Right cardiac atrium (tissue), 5 donors: ENCODE measurements at places on chromosomes 6 and 20.
A peak's percentile ranks its signal among the peaks of the same experiment; 100 is the strongest.

GRCh38 chr6:128538763-128539162 lies 18.4 kb upstream of the PTPRK start:
- no peak for DNase-seq

DNA sequence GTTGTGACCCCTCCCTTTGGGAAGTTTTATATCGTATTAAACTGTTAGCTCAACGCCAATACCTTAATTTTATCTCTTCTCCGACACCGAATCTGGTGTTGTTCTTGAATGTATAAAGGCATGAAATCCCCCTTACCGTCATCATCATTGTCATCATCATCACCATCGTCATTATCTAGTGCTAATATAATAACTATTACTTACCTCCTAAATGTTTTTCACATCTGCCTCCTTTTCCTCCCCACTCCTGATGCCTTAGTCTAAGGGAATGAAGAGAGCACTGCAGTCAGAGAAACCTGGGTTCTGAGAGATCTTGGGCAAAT lies 677 bp upstream of the ZBTB24 start:
- no peak for DNase-seq

- DNase-seq = no peak
These were observed 13.0 kb downstream of the CD83 start for GRCh38 chr6:14130435-14131075.

GRCh38 chr20:41045671-41046070 lies 17.0 kb downstream of the TOP1 start:
- no peak for DNase-seq

- no peak for DNase-seq
These were observed 323.6 kb downstream of the UBE3D start for GRCh38 chr6:82741996-82742385.

DNA sequence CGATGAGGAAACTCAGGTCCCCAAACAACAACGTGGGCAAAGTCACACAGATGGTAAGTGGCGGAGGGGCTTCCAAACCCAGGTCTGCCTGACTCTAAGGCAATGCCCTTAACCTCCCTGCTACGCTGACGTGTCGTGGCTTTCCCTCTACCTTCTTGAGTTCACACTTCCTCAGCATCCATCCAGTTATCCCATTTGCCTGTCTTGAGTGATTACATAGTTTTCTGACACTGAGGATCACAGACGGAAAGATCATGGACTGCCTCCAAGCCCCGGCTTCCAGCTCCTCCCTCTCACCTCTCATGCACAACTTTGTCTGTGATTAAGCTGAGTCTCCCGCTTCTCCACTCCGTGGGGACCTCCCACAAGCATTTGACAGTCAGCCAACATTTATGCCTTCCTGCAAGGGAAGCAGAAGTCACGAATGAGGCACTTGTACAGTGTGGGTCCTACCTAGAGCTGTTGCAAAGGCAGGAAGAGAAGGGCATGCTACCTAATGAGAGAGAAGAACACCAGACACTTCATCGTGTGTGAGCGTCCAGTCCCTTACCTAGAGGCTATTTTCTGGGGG lies 33.8 kb downstream of the TBC1D7 start:
- no peak for DNase-seq

DNA sequence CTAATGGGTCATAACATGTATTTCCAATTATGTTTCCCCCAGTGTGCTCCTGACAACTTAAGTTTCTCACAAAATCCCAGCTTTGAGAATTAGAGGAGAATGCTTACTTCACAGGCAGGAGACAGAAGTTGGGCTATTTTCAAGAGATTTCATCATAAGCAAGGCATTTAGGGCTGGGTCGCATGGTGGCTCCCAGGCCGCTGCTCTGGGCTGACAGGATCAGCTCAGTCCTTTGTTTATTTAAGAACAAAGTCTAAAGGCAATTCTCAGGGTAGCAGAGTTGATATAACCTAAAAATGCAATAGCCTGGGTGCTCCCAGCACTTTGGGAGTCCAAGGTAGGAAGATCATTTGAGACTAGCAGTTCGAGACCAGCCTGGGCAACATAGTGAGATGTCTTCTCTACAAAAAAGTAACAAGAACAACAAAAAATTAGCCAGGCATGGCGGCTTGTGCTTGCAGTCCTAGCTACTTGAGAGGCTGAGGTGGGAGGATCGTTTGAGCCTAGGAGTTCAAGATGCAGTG lies 10.9 kb downstream of the FOXQ1 start:
- DNase-seq = no peak

GRCh38 chr20:32285621-32286371 lies 8.3 kb downstream of the KIF3B start:
- no peak for DNase-seq

GRCh38 chr6:37485291-37485702 lies 14.4 kb downstream of the CCDC167 start:
- DNase-seq = no peak

GRCh38 chr6:1378065-1379016 lies 11.0 kb upstream of the FOXF2 start:
- DNase-seq = no peak

GRCh38 chr6:121873595-121873994 lies 438.1 kb downstream of the GJA1 start:
- no peak for DNase-seq

DNA sequence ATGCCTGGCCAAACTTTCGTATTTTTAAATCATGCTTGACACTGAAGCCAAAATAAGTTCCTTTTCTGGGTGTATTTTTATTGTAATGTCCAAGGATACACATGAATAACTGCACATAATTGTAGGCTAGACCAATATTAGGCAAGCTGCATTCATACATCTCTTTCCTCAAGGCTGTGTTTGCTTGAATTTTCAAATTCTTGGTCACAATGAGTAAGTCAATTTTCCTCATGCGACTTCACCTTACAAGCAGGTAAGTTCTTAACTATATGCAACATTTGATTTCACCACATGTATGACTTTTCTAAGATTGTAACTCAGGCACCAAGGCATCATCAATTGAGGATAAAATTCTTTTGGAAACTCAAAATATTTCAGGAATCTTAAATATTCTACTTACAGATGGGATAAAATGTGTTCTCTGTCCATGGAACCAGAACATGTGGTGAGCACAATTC lies 112.4 kb upstream of the ZNF217 start:
- no peak for DNase-seq

DNA sequence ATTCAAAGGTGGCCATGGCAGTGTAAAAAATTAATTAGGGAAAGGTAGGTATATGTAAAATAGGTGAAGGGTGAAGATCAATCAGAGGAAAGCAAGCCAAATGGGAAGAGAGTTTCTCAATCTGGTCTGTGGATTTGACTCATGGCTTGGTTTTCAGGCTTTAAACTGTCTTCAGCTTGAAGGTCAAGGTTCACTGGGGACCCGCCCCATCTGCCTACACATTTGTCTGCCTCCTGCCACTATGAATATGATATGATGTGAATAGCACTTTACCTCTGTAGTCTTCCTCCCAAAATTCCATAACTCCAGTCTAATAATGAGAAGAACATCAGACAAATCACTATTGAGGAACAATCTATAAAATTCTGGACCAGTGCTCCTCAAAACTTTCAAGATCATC lies 32.3 kb upstream of the THEMIS start:
- no peak for DNase-seq

- no peak for DNase-seq
These were observed 34.9 kb downstream of the PPP1R3G start for GRCh38 chr6:5120011-5120410.

- DNase-seq = no peak
These were observed 65.2 kb upstream of the ADGRF4 start for GRCh38 chr6:47633141-47633540.

- no peak for DNase-seq
These were observed 111.3 kb downstream of the UBE3D start for GRCh38 chr6:82954356-82954755.

DNA sequence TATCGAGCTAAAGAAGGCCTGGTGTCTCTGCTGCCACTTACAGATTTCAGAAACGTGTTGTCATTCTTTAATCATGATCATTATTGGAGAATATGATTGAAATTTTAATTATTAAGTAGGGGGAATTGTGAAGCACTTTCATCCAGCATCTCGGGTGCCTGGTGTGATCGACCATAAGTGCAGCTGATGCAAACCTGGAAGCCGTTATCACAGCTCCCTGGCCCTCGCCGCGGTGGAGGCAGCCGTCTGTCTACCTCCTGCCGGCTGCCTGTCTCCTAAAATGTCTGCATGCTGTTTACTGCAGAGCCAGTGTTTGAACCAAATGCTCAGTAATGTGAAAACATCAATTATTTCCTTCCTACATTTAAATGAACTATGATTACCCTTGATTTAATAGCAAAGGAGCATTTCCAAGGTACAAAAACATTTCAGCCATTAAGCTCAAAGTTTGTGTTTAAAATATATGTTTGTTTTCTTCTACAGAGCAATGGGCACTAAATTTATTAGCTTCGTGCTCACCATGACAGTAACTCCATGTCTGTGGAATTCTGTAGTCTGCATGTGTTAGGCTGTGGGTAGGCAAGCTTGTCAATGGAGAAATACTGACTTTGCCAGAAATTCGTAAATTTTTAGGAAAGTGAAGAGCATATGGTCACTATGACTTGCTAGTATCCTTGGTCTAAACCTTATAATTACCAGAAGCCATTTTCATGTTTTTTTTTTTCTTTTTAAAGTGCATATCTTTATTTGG lies 184.5 kb upstream of the AGPAT4 start:
- DNase-seq = no peak

DNA sequence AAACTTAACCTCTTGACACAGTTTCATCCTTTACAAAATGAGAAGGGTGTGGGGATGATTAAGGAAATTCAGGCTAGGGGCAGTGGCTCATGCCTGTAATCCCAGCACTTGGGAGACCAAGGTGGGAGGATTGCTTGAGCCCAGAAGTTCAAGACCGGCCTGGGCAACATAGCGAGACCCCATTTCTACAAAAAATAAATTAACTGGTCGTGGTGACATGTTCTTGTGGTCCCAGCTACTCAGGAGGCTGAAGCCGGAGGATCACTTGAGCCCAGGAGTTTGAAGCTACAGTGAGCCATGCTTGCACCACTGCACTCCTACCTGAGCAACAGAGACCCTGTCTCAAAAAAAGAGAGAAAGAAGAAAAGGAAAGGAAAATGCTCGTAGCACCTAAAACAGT lies 9.0 kb downstream of the ZSWIM3 start:
- no peak for DNase-seq

DNA sequence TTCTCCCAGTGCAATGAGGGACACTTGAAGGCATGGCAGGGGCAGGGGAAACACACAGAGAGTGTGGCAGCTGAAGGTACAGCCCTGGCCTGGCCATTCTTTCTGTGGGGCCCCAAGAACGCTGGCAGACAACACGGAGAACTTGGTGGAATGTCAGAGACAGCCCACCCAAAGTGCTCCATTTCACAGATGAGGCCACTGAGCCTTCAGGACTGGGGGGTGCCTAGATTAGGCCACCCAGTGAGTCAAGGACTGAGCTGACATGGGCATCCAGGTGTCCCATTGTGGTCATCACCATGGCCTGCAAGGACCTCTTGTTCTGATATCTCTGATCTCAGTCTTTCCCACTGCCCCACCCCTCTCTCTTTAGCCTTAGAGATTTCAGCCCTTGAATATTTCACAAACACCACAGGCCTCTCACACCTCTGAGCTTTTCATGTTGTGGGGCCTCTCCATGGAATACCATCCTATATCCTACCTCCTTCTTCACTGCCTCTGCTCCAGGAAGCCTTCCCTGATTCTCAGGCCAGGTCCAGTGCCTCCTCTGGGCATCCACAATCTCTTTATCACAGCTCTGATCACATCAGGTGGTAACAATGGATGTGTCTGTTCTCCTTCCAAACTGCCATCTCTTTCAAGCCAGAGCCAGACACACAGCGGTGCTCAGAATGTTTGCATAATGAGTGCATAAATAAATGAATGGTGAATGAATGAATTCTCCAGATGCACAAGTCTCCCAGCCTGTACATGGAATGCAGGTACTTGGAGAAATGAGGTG lies 2.0 kb upstream of the RSPO4 start:
- no peak for DNase-seq

DNA sequence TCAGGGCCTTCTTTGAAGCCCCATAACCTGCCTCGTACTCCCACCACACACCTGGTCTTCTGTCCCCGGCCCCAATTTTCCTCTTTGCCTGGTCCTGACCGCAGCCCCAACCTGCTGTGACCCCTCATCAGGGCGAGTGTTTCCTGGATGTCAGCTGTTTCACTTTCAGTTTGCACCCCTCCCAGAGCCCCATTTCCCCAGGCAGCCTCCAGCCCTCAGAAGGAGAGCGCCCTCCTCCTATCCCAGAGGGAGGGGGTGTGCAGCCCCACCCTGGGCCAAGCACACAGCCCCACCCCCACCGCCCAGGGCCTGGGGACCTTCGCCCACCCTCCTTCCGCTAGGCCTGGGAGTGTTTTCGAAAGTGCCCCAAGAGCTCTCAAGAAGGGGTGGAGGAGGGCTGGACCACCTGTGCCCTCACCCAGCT lies 1.5 kb downstream of the BAK1 start:
- DNase-seq = no peak

GRCh38 chr20:24314053-24314452 lies 155.4 kb upstream of the SYNDIG1 start:
- no peak for DNase-seq

GRCh38 chr20:58498470-58499068 lies 16.6 kb downstream of the APCDD1L start:
- no peak for DNase-seq

DNA sequence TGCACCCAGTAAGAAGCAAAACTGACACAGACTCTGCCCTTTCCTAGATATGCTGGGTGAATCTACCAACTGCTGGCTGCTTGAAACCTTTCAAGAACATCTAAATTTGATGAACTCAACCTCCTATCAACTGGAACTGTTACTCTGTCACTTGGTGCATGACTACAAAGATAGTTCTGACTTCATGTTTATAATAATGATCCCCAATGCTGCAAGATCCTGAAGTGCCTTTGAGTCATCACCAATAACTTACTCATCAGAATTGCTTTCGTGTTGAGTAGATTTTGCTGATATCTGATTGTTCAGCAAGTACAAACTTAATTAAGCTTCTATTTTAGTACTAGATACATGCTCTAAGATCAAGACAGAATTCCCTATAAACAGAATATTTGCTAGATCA lies 100.2 kb upstream of the ARMC2 start:
- DNase-seq = no peak

DNA sequence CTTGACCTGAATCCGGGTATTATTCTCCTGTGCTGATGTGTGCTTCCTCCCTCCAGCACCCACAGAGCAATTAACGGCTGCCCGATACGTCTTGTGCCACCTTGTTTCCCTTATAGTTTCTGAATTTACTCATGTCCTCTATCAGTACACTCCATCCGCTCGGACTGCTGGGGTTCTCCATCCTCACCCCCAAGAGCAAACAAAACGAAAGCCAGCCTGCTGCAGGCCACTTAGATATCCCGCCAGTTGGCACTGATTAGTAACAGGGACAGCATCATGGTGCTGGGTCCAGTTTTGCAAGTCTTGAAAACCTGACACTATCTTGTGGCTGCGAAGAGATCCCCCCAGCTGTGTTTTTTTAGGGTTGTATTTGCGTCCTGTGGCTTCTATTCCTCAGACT lies 71.8 kb downstream of the SSR1 start:
- DNase-seq = no peak

- no peak for DNase-seq
These were observed 2.1 kb downstream of the KHDRBS2 start for GRCh38 chr6:62283796-62284411.

- peak; percentile 48 for DNase-seq
These were observed 46.3 kb downstream of the OR2B2 start for GRCh38 chr6:27865850-27866356.
